ENCODE measurements at places on chromosomes 1 and 21. TPM values are rescaled to one million over a fixed set of nuclear protein-coding genes. Genes with fewer than 3 reads are reported as not detected.

GRCh38 chr1:240985081-240985480, 371.9 kb downstream of the RGS7 start:
- no peak for DNase-seq

DNA sequence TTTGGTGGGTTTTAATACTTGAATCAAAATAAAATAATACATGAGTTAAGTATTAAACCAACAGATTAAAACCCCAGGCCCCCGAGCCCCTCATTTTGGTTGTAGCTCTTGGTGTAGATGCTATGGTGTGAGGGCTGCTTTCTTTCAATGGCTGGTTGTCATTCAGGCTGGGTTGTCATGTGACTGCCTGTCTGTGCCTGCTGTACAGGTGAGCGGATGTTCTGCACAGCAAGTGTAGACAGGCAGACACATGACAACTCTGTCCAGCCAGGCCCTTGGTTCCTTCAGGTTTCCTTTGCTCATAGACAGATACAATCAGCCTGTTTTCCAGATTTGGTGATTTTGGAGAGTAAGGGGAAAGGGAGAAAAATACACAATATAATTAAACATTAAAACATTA, 281.9 kb upstream of the C1orf105 start:
- DNase-seq: no peak

GPR37L1 gene
- 0.06 TPM for total RNA-seq

GRCh38 chr21:43624339-43624738, 34.9 kb downstream of the HSF2BP start:
- no peak for DNase-seq

OR10X1 gene
- not detected for total RNA-seq

GRCh38 chr1:2840036-2840809, 38.7 kb upstream of the TTC34 start:
- DNase-seq: no peak

GRCh38 chr1:35832276-35832905, 24.6 kb downstream of the AGO4 start:
- DNase-seq: no peak

- DNase-seq: no peak
Observed at GRCh38 chr1:153359241-153359640, 1.6 kb downstream of the S100A9 start.

GRCh38 chr1:191561276-191561675, 597.0 kb upstream of the RGS18 start:
- no peak for DNase-seq

- DNase-seq: peak; percentile 71
Observed at GRCh38 chr1:161725908-161726472, 4.6 kb downstream of the FCRLB start.

- DNase-seq: no peak
Observed at GRCh38 chr1:60136395-60136794, 62.8 kb upstream of the C1orf87 start.

DNA sequence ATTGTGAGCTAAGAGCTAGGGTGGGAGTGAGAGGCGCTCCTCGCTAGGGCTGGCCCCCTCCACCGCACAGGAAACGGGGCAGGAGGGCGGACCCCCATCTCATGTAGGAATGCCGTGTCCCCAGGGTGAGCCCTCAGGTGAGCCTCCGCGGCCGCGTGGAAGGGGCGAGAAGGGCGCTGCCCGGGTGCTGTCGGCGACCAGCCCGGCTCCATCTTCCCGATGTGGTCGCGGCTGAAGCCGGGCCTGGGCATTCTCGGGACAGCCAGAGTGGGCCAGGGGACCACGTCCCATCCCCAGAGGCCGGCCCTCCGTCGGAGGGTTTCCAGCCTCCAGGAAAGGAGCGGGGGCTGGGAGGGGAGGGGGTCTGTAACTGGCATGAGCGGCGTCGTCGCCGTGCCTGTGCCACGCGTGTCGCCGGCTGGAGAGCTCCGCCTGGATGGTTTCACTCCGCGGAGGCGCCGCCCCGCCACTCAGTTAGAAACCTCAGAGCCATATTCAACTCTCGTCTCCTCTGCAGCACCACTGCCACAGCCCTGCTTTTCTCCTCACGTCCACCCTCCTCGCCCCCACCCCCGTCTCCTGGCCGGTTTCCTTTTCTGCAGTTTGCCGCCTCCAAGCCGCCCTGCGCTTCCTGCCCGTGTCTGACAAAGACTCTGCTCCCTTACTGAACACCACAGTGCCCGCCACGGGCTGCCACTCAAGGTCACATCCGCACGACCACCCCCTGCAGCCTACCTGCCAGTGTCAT, at the start of gene TMEM269:
TSS of gene TMEM269 (plus strand) at position 46 of the 748 bp plus-strand sequence. CDS start 4,903 bp downstream, outside the sequence.
- DNase-seq: no peak

DNA sequence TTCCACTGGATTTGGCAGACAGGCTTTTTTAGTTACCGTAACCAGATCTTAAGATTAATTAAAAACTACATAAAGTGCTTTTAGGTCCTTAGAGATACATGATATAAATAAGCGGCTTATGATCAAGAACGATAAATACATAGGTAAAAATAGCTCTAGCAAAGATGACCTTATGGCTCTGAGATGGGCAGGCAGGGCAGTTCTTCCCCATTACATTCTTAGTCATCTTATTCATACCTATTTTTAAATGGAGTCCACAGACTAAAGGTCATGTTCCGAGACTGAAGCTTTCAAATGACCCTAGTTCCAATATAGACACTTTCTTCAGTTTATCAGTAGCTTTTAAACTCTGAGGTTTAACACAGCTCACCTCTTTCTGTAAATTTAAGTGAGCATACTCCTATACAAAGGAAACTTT, 4.3 kb downstream of the MCL1 start:
- no peak for DNase-seq

- DNase-seq: peak; percentile 33
Observed at GRCh38 chr1:68346188-68346808, 103.5 kb downstream of the RPE65 start.

DNA sequence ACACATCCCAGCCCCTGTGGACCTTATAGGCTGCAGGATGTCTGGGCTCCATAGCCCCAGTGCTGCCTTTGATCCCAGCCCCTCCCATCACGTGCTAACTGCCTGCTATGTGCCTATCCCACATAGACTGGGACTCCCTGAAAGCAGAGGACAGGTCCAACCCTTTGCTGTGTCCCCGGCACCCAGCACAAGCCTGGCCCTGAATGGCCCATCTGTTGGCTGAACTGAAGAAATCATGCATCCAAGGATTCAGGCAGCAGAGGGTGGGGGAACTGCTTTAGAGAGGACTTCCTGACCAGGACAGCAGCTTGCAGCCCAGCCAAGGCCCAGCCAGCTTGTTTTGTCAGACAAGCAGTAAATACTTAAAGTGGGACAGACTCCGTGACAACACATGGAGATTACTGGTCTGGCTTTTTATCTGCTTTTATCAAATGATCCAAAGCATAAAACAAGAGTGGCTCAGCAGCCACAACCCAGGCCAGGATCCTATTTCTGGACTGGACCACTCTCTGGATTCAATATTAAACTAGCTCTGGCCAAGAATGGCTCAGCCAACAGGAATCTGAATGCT, 69.3 kb downstream of the GLIS1 start:
- DNase-seq: no peak

GRCh38 chr21:17257784-17258183, 255.1 kb upstream of the CXADR start:
- DNase-seq: no peak

DNA sequence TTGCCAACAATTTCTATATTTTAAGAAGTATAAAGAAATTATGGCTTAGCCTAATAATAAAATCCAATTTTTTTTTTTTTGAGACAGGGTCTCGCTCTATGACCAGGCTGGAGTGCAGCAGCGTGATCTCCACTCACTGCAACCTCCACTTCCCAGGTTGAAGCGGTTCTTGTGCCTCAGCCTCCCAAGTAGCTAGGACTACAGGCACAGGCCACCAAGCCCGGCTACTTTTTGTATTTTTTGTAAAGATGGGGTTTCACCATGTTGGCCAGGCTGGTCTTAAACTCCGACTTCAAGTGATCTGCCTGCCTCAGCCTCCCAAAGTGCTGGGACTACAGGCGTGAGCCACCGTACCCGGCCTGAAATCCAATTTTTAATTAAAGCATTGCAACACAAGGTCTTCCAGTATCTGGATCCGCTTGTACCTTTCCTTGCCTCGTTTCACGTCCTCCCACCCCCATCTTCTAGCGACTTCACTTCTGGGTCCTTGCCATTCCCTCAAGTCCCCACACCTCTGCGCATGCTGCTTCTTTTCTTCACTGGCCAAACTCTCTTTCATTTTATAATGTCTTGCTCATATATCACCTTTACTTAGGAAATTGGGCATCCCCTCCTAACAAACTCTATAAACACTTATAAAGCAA, 2.3 kb downstream of the FUBP1 start:
- peak; percentile 18 for DNase-seq

DNA sequence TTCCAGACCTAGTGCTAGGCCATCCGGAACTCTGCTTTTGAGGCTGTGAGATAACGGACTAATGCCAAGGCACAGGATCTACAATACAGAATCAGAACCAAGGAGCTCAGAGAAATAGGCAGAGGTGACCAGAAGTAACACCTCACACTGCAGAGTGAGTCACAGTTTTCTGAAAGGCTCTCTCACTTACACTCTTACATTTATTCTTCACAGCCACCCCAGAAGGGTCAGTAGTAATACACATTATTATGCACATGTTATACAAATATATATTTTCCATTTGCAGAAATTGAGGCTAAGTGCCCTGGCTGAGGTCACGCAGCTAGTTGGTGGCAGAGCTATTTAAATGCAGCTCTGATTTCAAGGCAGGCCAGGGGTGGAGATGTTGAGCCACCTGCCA, 542.5 kb downstream of the OMA1 start:
- DNase-seq: no peak

GRCh38 chr1:17998889-17999288, 108.7 kb upstream of the IGSF21 start:
- DNase-seq: no peak

GRCh38 chr1:117812869-117813511, 116.4 kb downstream of the GDAP2 start:
- no peak for DNase-seq

- no peak for DNase-seq
Observed at GRCh38 chr1:230965535-230965934, 13.1 kb downstream of the TTC13 start.

- peak; percentile 38 for DNase-seq
Observed at GRCh38 chr1:31763671-31764311, 349 bp downstream of the ADGRB2 start.

DNA sequence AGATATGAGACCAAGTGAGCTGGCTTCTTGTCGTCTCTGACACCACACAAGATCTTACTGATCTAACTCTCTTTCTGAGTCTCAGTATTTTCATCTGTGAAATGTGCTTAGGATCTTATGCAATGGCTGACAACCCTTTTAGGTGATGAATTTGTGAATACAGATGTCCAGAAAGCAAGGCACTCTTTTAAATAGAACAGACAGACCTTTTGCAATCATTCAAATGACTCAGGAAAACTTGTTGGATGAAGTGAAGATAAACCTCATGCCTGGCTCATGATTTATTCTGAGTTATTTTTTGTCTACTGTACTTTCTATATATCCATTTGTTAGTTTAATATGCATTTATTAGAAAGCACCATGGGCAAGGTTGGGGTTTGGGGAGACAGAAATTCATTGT, 411.3 kb downstream of the PTPRU start:
- no peak for DNase-seq

PER3 gene
- 3.6 TPM for total RNA-seq

- no peak for DNase-seq
Observed at GRCh38 chr1:153934746-153935145, 11.8 kb downstream of the DENND4B start.

DNMT3L gene
- not detected for total RNA-seq

BSND gene
- total RNA-seq: not detected

MANEAL gene
- 0.24 TPM for total RNA-seq

- DNase-seq: no peak
Observed at GRCh38 chr1:174746024-174746808, 253.5 kb upstream of the CACYBP start.

DNA sequence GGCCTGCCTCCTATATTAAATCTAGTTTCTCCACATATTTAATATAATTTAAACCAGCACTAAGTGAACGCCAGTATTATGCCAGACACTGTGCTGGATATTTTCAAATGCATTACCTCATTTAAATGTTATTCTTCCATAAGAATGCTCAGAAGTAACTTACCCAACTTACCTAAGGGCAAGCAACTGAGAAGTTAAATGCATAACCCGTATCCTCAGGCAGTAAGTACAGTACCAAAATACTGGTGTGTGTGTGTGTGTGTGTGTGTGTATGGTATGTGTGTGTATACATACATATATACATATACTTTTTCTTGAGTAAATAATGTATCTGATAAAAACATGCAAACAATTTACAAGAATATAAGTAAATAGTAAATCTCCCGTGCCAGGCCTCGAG, 9.0 kb upstream of the TRIM45 start:
- DNase-seq: no peak

CCT8 gene
- total RNA-seq: 433 TPM

TMCC2 gene
- total RNA-seq: 12.1 TPM

CFAP45 gene
- not detected for total RNA-seq

TNNT2 gene
- total RNA-seq: 3.1 TPM

GRCh38 chr1:147417024-147417423, 124.3 kb upstream of the BCL9 start:
- no peak for DNase-seq

GRCh38 chr1:24389231-24389678, 24.3 kb downstream of the STPG1 start:
- DNase-seq: no peak

- no peak for DNase-seq
Observed at GRCh38 chr1:201006450-201006849, 17.1 kb downstream of the KIF21B start.

DNA sequence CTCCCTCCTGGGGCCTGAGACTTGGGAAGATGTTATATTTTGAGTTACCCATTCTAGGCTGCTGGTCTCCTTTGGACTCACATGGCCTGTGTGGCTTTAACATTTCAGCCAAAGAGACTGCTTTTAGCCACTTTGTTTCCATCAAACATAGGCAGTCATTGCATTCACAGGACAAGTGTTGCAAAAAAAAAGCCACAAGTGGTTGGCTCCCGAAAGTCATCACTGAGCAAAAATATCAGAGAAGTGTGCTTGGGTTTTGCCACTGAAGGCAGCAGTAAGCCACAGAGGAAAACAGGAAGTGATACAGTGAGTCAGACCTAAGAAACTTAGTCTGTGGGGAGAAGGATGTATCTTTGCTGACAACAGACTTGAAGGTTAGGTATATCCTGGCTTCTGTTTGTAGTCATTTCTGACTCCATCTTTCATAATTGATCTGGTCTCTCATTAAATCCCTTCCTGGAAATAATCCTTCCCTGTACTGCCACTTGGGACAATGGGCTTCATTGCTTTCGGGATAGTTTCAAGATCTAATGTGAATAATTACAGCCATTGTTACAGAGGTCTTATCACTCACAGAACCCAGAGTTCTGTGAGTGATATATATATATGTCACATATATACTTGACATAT, 80.9 kb downstream of the COLGALT2 start:
- no peak for DNase-seq

OR2M3 gene
- total RNA-seq: not detected

GRCh38 chr1:156750711-156751450, 594 bp downstream of the HDGF start:
- peak; percentile 77 for DNase-seq

Measured in neural progenitor cell (in vitro differentiated cells).